CD4-positive, alpha-beta T cell treated with Interleukin-4 for 1 hour (primary cell): ENCODE measurements at places on chromosomes 4 and X.
A peak's percentile ranks its signal among the peaks of the same experiment; 100 is the strongest.

DNA sequence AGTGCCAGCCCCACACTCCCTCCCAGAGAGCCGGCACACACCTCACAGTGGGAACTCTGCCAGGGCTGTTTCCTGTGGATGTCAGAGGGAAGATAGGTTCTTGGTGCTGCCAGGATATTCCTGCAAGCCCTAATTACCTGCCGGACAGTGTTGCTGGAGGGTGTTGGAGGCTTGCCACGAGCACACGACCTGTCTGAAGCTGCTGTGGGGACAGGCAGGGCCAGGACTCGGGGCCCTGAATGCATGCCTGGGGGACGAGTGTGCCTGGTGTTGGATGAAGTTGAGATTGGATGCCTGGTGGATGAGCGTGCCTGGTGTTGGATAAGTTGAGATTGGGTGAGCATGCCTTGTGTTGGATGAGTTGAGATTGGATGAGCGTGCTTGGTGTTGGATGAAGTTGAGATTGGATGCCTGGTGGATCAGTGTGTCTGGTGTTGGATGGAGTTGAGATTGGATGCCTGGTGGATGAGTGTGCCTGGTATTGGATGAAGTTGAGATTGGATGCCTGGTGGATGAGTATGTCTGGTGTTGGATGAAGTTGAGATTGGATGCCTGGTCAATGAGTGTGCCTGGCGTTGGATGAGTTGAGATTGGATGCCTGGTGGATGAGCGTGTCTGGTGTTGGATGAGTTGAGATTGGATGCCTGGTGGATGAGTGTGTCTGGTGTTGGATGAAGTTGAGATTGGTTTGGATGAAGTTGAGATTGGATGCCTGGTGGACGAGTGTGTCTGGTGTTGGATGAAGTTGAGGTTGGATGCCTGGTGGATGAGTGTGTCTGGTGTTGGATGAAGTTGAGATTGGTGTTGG is 23.2 kb upstream of the UVSSA start:
- no peak for DNase-seq

GRCh38 chr4:102362922-102363432 is 17.7 kb upstream of the SLC39A8 start:
- no peak for DNase-seq

GRCh38 chr4:6892190-6892908 is 17.3 kb upstream of the TBC1D14 start:
- DNase-seq: peak; percentile 42

DNA sequence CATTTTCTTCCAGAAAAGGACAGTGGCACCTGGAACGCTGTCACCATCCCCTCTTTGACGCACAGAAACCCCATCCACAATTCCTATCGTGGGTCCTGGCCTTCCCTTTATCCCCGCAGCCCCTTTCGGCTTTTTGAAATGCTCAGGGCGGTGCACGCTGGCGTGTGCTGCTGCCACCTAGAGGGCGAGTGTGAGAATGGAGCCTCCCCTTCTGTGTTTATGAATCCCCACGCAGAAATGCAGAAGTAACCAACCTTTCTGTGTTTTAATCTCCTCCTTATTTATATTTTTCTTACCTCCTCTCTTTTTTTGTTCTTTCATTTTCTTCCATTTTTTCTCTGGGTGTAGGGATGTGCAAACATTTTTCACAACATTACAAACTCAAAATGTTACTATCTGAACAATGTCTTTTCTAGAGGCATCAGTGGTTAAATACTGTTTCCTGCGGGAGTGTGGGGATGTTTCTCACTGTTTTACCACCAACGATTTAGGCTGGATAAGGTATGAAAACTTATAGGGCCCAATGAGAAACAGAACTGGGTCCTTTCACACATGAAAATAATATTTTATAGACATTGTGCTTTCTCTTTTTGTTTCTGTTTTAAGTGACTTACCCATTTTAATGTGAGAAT is 50.0 kb downstream of the TMA16 start:
- peak; percentile 66 for DNase-seq

- no peak for DNase-seq
Measured at GRCh38 chr4:53116954-53117353, 248.9 kb downstream of the SCFD2 start.

DNA sequence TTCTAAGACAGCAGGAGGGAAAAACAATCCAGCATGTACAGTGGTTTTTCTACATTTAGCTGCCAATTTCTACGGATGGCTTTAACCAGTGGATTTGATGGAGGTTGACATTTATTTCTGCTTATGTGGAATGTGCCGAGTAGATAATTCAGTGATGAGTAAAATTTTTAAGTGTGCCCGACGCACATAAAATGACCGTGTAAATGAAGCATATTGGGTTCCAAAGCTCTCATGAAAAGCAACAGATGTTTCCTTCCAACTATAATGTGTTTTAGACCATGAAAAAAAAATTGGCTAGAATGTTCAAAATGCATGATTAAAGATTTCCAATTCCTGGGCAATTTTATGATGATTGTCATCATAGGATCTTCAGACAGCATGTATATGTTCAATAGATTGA is 14.1 kb downstream of the INPP4B start:
- DNase-seq: no peak

DNA sequence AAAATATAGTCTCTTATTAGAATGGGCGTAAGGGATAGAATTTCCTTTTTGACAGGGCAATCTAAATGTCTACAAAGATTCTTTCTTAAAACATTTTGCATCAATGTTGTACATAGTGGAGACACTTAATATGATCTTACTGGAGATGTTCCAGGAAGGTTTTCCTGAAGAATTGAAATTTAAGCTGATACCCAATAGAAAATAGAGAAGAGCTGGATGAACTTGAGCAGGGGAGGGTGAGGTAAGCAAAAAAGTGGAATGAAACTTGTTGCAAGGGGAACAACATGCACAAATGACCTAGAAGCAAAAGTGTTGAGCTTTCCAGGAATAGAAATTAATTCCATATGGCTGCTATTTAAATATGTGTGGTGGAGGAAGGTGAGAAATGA is 19.7 kb downstream of the SLAIN2 start:
- no peak for DNase-seq

GRCh38 chr4:117383468-117383867 is 298.1 kb upstream of the TRAM1L1 start:
- no peak for DNase-seq

DNA sequence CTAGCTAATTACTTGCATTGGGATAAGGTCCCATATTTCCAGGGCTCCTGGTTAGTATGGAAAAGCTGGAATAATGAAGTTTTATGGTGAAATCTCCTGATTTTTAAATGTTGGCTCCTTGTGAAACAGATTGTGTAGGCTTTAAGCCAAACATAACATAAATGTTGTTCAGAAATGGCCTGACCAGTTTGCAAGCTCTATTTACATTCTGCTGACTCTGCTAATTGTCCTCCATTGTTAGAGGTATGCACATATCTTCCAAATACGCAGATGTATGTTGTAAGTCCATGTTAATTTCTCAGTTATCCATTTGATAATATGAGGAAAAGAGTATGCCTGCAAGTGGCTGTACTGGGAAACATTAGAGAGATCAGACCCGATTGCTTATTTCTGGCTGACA is 11.9 kb upstream of the WDR17 start:
- DNase-seq: no peak

DNA sequence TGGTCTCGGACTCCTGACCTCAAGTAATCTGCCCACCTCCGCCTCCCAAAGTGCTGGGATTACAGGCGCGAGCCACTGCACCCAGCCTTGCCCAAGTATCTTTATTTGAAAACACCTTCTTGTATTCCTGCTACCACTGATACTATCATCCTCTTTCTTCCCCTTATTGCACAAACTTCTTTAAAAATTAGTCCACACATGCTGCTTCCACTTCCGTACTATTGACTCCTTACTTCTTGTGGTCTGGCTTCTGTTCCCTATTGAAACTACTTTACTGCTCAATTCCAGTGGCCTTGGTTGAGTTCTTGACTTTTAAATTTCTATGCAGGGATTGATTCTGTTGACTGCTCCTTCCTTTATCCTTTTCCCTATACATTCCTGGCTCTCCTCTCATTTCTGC is 38.8 kb downstream of the MTM1 start:
- no peak for DNase-seq

DNA sequence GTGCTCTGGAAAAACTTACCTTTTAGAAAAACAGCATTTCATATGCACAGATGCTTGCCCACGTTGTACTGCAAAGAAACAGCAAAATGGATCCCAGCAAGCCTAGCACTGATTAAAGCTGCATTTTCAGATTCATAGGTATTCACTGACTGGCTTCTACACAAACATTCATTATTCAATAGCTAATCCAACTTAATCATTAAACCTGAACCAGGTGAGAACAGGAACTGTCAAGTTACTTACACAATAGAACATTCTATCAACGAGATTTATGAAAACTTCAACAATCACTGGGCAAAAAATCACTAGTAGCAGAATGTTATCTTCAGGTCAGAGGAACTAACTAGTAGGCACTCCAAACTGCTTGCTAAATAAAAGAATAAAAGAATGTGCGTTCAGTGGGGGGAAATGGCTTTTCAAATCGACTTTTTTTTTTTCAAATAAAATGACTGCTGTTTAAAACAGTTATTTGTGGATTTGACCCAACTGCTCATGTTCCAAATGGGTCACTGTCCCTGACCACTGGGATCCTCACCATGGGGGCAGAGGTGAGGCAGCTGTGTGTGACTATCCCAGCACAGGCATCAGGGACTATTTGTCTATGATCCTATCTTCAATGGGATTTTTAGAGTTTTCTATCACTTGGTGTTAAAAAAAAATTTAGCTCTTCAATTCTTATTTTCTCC is 42.3 kb downstream of the STX18 start:
- DNase-seq: no peak

GRCh38 chr4:177640864-177641263 is 198.6 kb upstream of the AGA start:
- no peak for DNase-seq

- DNase-seq: no peak
Measured at GRCh38 chr4:154368060-154368459, 123.5 kb downstream of the DCHS2 start.

DNA sequence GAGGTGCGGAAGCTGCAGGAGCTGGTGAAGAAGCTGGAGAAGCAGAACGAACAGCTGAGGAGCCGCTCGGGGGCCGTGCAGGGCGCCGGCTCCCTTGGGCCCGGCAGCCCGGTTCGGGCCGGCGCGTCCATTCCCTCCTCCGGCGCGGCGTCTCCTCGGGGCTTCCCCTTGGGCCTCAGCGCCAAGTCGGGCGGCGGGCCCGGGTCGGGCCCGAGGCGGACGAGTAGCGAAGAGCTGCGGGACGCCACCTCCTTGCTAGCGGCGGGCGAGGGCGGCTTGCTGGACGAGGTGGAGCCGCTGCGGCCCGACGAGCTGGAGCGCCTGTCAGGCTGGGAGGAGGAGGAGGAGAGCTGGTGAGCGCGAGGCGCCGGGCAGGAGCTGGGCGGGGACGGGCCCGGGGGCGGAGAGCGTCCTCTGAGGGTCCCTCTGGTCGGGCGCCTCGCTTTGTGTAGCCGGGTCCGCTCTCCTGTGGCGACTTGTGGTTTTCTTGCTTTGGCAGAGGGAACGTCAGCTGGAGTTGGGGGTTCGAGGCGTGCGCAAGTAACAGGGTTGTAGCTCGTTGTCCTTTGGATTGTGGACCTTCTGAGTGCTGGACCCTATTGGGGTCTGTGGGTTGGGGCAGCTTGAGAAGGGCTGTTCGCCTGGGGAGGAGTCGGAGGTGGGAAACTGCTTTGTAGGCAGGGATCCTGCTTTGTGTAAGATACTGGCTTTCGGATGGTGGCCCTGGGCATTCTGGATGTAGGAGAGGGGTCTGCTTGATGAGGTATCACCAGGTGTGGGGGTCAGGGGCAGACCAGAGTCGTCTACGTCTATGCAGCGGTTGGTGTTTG is 662 bp downstream of the SLAIN2 start:
- no peak for DNase-seq

GRCh38 chr4:37517326-37517725 is 168.8 kb downstream of the RELL1 start:
- no peak for DNase-seq

DNA sequence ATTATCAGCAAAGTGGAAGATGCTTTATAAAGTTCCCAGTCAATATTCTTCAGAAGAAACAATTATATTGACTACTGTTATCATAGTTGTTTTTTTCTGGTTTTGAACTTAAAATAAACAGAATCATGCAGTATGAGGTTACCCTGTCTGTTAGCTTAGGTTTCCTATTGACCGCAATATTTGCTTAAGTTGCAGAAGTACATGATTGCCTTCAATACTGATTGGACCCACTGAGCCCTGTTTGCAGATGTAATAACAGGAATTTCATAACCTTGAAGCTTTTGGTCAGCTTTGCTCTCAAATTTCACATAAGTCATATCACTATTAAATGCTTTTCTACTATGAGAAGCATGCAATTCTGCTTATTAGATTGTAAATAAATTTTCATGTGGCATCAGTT is 229.1 kb upstream of the FSTL5 start:
- DNase-seq: no peak

- no peak for DNase-seq
Measured at GRCh38 chrX:13703135-13703534, 14.2 kb downstream of the RAB9A start.

- no peak for DNase-seq
Measured at GRCh38 chr4:122912810-122913575, 9.4 kb downstream of the NUDT6 start.

DNA sequence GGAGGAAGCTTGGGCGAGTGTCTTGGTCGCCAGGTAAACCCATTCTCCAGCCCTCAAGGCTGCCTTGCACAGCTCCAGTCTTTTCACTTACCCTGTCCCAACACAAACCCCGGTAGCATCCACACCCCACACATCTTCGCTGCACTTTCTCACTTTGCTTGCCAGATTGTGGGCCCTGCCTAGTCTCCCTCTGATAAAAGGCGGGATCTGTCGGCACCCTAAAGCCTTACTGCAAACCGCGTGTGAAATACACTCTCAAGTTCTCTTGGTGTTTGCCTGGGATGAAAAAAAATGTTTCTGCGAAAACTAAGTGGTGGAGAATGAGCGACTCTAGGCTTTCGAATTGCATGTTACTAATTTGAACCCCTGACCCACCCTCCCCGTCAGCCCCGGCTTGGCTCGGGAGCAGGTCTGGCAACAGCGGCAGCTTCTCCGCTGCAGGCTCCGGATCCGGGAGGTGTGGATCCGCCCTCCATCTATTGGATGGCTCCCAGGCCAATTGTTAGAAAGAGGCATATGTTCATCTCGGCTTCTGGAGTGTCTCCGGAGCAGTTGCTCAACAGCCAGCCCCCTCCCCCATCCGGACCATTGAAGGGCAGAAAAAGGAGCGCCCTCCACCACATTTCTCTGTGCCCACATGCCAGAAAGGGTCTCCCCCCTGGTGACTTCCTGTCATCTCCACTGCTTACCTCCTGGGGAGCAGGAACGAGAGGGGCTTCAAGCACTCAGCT is 3.0 kb upstream of the CITED1 start:
- peak; percentile 21 for DNase-seq
